ENCODE measurements at places on chromosomes 6 and 20. TPM values are rescaled to one million over a fixed set of nuclear protein-coding genes. Genes with fewer than 3 reads are reported as not detected.

DNA sequence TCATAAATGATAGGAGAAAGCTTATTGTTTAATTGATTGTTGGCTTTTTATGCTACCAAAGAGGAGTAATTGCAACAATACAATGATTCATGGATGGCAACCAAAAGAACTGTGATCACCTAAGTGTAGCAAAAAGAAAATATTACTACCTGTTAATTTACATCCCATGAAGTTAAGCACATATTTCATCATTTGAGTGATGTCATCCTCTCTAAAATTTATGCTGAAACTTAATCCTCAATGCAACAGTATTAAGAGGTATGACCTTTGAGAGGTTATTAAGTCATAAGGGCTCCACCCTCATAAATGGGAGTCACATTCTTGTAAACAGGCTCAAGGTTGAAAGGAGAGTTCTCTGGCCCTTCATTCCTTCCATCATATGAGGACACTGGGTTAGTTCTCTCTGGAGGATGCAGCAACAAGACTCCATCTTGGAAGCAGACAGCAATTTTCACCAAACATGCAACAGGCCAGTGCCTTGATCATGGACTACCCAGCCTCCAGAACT, 190.6 kb upstream of the GRIK2 start:
- H3K27me3 ChIP-seq: no peaks in the 10 kb centered on the region
- DNase-seq: no peak
- H3K36me3 ChIP-seq: no peaks in the 10 kb centered on the region
- H3K27ac ChIP-seq: no peak overlapping the region

DNA sequence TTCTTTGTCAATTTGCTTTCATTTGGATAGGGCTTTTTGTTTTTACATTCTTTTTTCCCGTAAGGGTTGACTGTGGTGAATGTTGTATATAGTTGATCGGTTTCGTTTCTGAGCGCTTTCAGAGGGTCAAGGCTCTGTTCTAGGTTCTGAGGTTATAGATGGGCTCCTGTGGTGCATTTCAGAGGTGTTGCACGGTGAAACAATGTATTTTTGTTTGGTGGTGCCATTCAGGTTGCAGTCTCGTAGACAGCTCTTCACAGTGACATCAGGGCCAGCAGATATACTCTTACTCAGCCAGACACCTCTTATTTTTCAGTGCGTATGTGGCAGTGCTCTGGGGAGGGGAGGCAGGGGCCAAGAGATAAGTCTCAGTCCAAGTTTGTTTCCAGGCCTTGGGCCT, 72.1 kb downstream of the SNAP91 start:
- no peak overlapping the region for H3K27ac ChIP-seq
- H3K4me3 ChIP-seq: no peak overlapping the region
- H3K27me3 ChIP-seq: no peaks in the 10 kb centered on the region
- no peaks in the 10 kb centered on the region for H3K4me1 ChIP-seq
- H3K36me3 ChIP-seq: no peaks in the 10 kb centered on the region
- DNase-seq: no peak

DNA sequence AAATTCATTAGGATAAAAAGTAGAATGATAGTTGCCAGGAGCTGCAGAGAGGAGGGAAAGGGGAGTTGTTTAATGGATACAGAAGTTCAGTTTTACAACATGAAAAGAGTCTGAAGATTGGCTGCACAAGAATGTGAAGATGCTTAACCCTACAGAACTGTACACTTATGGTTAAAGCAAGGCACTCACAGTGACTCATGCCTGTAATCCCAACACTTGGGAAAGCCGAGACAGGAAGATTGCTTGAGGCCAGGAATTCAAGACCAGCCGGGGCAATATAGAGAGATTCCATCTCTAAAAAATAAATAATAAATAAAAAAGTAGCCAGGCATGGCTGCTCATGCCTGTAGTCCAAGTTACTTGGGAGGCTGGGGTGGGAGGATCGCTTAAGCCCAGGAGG, 174.0 kb downstream of the TASP1 start:
- H3K27me3 ChIP-seq: peaks cover 2% of the 10 kb centered on the region
- no peaks in the 10 kb centered on the region for H3K36me3 ChIP-seq
- no peak overlapping the region for H3K27ac ChIP-seq
- DNase-seq: no peak

DNA sequence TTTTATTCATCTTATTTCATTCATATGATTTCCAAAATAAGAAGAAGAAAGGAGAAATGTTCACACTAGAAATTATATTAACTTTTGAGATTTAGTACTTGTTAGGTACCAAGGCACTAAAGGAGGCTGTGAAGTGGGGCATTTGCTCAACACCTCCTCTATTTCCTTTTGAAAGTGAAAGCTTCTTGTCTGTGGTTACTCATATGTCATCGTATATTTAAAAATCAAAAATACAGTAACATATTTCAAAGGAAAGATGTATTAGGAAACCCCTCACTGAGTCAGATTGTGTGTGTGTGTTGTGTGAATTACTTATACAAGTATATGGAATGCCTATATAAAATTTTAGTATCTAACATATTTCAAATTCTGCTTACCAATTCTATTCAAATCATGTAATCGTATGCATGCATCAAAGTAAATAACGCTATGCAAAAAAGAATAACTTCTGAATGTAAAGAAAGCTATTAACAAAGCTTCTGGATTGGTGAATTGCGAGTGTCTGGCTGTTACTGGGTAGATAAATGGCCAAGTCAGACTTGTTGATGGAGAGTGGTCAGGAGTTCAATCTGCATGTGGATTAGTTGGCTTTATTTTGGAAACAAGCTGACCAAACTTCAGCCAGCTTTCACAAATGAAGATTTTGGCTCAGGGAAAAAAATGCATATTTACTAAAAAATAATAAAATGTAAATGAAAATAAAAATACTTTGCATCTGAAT, 70.9 kb downstream of the PACRG start:
- H3K4me1 ChIP-seq: no peaks in the 10 kb centered on the region
- peaks cover 1% of the 10 kb centered on the region for H3K27me3 ChIP-seq
- no peak for DNase-seq
- H3K36me3 ChIP-seq: no peaks in the 10 kb centered on the region
- no peak overlapping the region for H3K27ac ChIP-seq

DNA sequence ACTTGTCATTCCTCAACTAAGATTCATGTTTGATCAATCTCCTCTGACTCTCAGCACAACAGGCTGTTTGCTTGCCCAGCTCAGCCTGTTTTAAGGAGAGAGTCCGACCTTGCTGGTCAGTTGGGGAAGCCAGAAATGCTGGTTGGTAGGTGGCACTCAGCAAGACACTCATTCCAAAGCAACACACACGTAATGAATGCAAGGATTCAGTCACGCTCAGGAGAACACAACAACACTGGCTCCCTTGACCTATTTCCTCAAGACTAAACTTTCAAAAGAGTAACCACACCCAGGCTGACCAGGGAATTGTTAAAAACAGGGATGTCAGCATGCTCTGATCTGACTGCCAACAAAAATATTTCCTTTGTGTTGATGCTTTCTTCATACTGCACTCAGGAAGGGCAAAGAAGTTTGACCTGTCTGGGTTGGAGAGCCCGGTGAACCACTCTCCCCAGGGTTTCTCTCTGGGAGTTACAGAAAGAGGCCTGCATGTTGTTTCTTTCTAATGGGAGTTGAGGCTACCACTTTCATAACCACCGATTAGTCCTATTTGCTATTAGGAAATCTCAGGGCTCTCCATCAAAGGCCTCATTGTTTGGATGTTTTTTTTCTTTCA, 25.6 kb upstream of the PREP start:
- no peak for DNase-seq
- no peak overlapping the region for H3K4me3 ChIP-seq
- no peaks in the 10 kb centered on the region for H3K4me1 ChIP-seq
- no peaks in the 10 kb centered on the region for H3K36me3 ChIP-seq
- no peak overlapping the region for H3K27ac ChIP-seq
- H3K27me3 ChIP-seq: no peaks in the 10 kb centered on the region

DNA sequence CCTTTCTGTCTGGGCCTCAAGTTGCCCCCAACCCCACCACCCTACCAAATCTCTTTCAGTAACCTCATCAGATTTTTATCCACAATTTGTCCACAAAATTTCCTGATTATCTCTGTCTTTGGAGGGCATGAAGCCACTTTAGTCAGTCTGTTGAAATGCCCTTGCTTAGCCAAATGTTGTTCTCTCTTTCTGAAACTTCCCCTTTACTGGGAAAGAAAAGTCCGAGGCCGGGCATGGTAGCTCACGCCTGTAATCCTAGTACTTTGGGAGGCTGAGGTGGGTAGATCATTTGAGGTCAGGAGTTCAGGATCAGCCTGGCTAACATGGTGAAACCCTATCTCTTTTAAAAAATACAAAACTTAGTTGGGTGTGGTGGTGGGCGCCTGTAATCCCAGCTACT, 33.8 kb downstream of the TOMM6 start:
- H3K4me1 ChIP-seq: no peaks in the 10 kb centered on the region
- no peak for DNase-seq
- no peak overlapping the region for H3K4me3 ChIP-seq

DNA sequence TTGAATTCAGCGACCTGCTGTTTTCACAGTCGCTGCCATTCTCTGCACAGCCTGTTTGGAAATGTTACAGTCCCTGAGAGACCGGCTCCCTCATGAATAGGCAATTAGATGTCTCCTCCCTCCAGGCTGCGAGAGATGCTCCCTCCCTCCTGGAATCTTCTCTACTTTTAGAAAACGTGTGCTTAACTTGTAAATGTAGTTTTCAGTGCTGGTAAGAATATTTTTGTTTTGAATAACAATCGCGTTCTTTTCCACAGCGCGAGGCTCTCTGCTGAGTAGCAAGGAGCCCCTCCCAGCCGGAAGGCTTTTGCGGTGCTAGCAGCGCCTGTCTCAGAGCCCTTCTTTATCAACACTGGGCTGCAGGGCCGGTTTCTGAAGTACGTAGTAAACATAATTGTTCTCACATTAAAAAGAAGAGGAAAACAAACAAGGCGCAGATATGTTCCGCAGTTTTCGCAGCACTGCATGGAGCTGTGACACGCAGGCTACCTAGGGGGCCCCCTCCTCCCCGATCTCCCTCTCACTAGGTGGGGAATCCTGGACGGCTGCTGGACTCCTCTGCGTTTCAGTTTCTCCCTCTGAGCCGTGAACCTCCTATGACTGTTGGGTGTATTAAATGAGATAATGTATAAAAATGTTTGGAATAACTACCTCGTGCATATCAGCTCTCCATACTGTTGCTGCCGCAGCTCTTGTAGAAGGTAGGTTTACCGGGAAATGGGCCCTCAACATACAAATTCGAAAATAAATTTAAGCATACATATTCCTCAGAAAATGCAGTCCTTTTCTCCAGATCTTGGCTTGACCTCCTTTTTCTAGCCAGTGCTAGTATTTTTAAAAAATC, 79.0 kb upstream of the SPACA1 start:
- H3K4me1 ChIP-seq: no peaks in the 10 kb centered on the region
- peak; percentile 26 for DNase-seq
- H3K36me3 ChIP-seq: no peaks in the 10 kb centered on the region
- H3K4me3 ChIP-seq: no peak overlapping the region
- H3K27me3 ChIP-seq: peaks cover 2% of the 10 kb centered on the region

DNA sequence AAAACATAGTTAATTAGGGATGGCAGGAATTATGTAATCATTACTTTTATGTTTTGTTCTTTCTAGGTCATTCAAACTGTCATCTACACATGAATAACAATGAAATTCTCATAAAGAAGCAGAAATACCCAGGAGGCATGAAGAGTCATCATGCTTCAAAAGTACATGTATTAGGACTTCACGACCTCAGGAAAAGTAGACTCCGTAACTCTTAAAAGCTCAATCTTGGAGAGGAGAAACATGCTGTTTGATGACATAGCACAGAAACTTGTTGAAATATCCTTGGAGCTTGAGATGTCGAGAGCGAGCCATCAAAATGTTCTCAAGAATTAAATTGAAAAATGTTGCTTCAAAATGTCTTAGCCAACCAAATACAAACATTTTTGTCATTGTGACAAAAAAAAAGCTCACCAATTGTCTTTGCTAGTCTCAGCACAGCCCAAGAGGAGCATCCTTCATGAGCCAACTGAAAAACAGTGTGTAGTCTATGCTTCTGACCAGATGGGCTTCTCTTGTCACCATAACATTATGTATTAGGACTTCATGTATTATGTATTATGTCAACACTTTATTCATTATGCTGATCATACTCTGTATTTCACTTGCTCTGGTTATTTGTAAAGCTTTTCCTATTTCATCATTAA, 28.2 kb upstream of the ANKEF1 start:
- H3K4me3 ChIP-seq: no peak overlapping the region
- H3K4me1 ChIP-seq: no peaks in the 10 kb centered on the region
- no peaks in the 10 kb centered on the region for H3K36me3 ChIP-seq

GRCh38 chr6:4280707-4281106, 145.3 kb upstream of the ECI2 start:
- H3K27me3 ChIP-seq: peaks cover 7% of the 10 kb centered on the region
- H3K36me3 ChIP-seq: no peaks in the 10 kb centered on the region
- no peak for DNase-seq
- H3K4me3 ChIP-seq: no peak overlapping the region

DNA sequence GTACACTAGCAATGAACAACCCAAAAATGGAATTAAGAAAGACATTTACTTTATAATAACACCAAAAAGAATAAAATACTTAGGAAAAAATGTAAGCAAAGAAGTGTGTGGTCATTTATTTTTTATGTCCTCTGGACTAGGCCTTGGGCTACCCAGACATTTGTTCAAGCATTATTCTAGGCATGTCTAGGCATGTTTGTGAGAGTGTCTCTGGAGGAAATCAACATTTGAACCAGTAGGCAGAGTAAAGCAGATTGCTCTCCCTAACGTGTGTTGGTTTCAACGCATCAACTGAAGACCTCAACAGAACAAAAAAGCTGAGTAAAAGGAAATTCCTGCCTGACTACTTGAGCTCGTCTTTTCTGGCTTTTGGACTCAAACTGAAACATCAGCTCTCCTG, 84.5 kb downstream of the ANKEF1 start:
- no peaks in the 10 kb centered on the region for H3K4me1 ChIP-seq
- peaks cover 2% of the 10 kb centered on the region for H3K27me3 ChIP-seq
- H3K36me3 ChIP-seq: no peaks in the 10 kb centered on the region
- no peak overlapping the region for H3K4me3 ChIP-seq

- no peak overlapping the region for H3K4me3 ChIP-seq
- no peaks in the 10 kb centered on the region for H3K27me3 ChIP-seq
- no peaks in the 10 kb centered on the region for H3K36me3 ChIP-seq
- DNase-seq: no peak
- H3K27ac ChIP-seq: no peak overlapping the region
- no peaks in the 10 kb centered on the region for H3K4me1 ChIP-seq
These were observed 247.0 kb downstream of the ESR1 start for GRCh38 chr6:152054441-152054840.

DNA sequence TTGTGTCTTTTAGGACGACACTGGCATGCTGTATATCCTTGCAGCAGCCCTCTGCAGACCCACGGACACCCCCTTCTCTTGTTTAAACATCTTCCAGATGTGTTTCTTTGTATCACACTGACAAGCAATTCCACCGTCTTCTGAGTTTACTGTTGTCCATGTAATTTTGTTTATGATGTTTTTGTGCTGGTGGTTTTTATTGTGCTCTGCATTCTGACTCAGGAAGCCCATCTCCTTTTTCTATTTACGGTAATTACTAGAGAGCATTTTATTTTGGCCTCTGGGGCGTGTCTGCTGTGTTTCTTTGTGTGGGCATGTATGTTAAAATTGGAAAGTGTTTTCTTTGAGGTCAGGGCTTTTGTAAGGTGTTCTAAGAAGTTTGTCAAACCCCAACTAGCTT, 111.9 kb downstream of the JARID2 start:
- H3K36me3 ChIP-seq: no peaks in the 10 kb centered on the region
- H3K27me3 ChIP-seq: peaks cover 1% of the 10 kb centered on the region
- H3K4me3 ChIP-seq: peak overlapping the region; percentile 57
- no peak for DNase-seq
- peak overlapping the region; percentile 18 for H3K27ac ChIP-seq

- H3K4me3 ChIP-seq: no peak overlapping the region
- no peaks in the 10 kb centered on the region for H3K27me3 ChIP-seq
- no peak overlapping the region for H3K27ac ChIP-seq
- no peak for DNase-seq
- H3K4me1 ChIP-seq: peaks cover 6% of the 10 kb centered on the region
- H3K36me3 ChIP-seq: no peaks in the 10 kb centered on the region
These were observed 17.3 kb downstream of the ATP9A start for GRCh38 chr20:51750770-51751388.

The RGS17 gene
- 3.5 TPM for polyA plus RNA-seq
